ENCODE measurements at places on chromosomes 1 and 21.

GRCh38 chr1:117271959-117272358 is 61.2 kb upstream of the VTCN1 start:
- DNase-seq, result no peak

- DNase-seq, result no peak
These were observed 96.4 kb upstream of the C1orf105 start for GRCh38 chr1:172324086-172324485.

DNA sequence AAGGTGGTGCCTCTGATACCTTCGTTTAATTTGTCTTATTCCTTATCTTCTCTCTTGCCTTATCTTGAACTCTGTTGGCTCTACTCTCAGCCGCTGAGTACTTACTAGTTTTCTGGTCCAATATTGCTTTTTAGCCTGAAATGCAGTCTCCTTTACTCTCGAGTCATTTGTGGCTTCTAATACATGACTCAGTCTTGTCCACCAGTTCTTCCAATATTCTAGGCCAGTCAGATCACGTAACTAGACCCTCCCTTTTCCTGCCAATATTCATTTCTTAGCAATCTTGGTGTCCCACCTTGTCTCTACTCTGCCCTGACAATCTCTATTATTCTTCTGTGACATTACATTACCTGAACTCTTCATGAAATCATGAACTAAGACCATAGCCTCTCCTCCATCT is 555.8 kb downstream of the DPYD start:
- no peak for DNase-seq

DNA sequence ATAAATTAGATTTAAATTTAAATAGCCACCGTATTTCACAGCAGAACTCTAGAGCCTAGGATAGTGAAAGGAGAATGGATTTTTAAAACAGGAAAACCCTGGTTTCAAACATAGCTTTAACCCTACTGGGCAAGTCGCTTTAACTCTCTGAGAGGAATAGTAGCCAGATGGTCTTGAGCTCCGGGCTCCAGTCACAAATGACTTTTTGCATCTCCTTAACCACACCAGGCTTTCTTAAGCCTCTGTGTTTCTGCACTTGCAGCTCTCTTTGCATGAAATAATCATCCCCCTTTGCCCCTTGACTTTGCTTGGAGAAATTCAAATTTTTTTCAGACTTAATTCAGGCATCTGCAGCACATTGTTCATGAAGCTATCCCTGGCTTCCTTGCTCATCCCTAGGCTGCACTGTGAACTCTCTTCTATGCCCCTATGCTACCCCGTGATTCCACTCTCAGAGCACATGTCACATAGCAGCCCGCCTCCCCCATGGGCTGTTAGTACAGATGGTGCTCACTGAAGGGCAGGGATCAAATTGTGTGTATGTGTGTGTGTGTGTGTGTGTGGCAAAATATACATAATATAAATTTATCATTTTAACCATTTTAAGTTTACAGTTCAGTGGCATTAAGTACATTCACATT is 68.8 kb upstream of the DAB1 start:
- no peak for DNase-seq

DNA sequence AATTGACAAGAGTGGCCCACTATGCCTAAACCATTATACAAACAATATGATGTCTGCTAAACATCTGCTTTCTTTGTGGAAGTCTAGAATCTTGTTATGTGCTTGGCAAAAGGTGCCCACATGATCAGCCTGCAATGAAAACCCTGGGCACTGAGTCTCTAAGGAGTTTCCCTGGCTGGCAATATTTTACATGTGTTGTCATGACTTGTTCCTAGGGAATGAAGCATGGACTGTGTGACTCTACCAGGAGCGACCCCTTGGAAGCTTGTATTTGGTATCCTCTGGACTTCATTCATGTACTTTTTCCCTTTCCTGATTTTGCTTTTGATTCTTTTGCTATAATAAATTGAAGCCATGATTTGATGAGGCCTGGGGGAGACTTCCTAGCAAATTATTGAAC is 324.9 kb downstream of the HHIPL2 start:
- DNase-seq, result no peak

- DNase-seq, result no peak
These were observed 6.6 kb downstream of the PEX10 start for GRCh38 chr1:2405588-2406295.

- no peak for DNase-seq
These were observed 15.5 kb downstream of the RNF220 start for GRCh38 chr1:44420535-44420934.

DNA sequence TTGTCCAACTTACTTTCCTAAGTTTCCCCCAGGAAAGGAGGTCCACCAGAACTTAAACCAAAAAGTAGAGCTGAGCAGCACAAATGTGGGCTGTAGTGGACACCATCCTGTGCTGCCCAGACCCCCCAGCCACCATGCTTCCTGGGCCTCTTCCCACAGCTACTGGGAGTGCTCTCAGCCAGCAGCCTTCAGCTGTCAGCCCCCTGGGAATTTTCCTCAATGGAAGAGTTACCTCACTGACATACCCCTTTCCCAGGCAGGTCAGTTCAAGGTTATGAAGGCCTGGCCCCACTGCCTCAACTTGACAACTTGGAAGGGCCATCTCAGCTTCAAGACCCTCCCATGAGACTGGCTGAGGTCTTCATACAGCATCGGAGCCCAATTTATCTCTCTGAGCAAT is 47.7 kb downstream of the CDCP2 start:
- DNase-seq, result no peak

DNA sequence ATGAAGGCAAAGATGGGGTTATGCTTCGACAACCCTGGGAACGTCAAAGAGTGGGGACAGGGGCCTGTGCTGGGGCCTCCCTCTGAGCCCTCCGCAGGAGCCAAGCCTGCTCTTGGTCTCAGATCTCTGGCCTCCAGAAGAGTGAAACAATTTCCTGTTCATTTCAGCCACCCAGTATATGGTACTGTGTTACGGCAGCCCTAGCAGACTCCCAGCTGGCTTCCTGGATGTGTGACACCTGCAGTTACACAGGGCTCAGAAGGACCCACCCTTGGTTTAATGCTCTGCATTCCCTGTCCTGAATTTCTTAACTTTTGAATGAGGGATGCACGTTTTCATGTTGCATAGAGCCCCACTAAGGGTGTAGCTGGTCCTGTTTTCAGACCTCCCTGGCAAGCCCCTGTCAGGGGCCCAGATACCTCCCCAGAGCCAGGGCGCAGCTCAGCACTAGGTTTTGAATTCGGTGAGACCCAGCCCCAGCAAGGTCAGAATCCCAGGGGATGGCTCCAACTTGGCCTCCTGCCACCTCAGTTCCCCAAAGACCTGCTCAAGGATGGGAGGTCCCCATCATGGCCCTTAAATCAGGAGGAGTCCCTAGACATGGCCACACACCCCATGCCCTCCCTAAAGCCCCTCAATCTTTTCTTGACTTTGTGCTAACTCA is 79.0 kb upstream of the IFFO2 start:
- DNase-seq, result no peak

DNA sequence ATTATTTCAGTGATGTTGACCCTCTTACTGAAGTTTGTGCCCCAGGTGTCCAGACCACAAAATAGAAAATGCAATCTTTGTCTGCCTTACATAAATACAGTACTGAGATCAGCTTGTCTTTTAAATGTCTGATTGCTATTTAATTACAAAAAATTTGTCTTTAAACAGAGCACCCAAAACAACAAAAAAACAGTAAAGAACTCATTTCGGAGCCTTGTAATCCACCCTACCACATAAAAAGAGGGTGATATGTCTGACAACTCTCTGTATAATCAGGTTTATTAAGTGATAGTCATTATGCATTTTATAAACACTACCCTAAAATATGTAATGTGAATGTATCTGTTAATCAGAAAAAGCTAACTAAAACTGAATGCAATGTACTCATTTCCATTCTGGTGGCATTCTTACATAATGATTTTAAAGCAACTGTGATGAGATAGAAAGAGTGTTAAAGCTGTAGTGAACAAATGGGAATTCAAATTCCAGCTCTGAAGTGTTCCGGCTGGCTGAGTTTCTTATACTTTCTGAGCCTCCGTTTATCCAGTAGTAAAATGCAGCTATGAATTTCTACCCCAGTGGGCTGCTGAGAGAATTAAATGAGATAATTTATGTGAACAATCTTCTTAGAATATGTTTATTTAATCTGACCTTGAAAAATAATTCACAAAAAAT is 486.6 kb downstream of the USP25 start:
- DNase-seq, result no peak

DNA sequence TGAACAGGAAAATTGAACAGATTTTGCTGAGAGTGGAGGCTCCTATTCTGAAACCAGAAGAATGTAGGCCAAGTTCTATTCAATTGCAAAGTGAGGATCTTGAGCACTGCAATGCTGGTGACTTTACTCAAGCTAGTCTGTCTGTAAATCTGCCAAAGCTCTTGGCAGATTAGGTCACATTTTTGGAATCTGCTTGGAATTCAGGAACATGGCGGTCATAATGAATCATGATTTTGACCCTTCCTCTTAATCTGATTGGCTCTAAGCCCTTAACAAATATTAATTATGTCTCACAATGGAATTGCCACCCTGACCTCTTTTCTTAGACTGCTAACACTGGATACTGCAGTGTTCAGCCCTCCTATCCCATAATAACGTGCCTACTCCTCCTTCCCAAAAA is 7.2 kb upstream of the GNG12 start:
- no peak for DNase-seq

DNA sequence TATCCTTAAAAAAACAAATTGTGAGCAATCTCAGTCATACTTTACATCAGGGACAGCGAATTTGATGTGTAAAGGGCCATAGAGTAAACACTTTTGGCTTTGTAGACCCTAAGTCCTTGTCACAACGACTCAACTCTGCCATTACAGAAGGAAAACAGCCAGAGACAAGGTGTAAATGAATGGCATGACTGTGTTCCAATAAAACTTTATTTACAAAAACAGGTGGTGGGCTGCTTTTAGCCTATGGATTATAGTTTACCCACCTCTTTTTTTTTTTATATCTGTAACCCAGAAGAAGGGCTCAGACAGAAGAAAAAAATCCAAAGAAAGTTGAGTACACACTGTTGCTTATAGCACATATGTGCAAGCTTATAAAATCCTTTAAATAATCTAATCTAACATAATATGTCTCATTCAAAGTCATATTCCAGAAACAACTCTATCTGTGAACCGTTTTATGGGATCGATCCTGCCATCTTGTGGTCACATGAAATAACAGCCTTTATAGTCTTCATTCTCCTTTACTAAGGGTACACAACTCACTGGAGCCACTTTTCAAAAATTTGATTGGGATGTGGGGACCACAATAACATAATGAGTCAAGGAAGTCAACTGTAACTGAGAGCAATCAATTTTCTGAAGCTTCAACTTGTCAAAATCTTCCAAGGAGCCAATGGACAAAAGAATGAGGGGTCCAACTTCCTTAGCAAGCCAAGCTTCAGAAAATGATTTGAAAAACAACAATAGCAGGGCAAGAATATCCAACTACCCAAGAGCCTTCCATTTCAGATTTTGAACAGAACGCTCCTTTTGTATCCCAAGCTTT is 142.2 kb upstream of the KRTAP19-8 start:
- DNase-seq, result no peak

DNA sequence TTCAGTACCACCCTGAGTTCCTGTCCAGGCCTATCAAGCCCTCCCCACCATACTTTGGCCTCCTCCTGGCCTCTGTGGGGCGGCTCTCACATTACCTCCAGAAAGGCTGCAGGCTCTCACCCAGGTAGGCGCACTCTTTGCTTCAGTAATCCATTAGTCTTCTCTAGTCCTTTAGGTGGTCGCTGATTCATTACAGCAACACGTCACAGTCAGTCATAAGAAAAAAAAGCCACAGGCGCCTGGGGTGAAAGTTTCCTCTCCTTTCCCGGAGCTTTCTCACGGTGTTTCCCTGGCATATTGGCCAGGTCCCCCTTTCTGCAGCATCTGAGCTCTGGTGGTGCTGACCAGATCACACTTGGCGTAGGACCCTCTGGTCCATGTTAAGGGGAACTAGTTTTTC is 12.1 kb downstream of the SLFNL1 start:
- no peak for DNase-seq

DNA sequence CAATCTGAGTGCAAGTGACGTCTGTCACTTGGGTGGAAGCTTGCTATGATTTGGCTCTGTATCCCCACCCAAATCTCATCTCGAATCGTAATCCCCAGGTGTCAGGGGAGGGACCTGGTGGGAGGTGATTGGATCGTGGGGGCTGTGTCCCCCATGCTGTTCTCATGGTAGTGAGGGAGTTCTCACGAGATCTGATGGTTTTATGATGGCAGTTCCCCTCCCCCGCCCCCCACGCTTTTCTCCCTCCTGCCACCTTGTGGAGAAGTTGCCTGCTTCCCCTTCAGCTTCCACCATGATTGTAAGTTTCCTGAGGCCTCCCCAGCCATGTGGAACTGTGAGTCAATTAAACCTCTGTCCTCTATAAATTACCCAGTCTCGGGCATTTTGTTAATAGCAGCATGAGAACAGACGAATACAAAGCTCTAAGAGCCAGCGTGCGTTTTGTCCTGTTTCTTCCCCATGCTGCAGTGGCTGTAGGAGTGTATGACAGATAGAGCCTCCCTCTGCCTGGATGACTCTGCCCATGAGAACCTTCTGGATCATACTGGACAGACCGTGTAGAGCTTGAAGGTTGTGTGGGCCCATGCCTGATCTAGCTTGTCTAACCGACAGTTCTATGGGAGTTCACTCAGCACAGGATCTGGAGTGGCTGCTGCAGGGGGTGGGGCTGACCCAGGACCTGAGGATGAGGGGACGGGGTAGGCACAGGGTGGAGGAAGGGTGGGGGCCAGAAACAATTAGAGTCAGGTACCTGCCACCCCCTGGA is 139.7 kb upstream of the ERRFI1 start:
- DNase-seq, result no peak

DNA sequence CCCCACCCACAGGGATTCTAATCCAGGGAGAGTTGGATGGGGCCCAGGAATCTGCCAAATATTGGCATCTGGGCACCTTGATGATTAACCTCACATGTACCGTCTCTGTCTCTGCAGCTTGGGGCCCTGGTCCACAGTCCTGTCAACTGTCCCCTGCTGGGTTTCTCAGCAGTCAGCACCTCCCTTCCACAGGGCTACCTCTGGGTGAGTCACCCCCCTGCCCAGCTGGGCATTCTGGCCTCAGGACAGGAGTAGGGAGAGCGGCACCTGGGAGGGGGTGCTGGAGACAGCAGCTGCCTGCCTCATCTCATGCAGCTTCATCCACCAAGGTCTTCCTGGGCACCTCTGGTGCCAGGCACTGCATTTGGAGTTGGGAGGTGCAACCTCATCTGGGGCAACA is 100.6 kb upstream of the ACTL8 start:
- DNase-seq, result no peak
